ENCODE measurements at places on chromosomes 12 and 14. TPM values are rescaled to one million over a fixed set of nuclear protein-coding genes. Genes with fewer than 3 reads are reported as not detected.

The RNASE1 gene
- polyA plus RNA-seq, result 476 TPM

The TMEM233 gene
- 1.4 TPM for polyA plus RNA-seq

The OAS2 gene
- polyA plus RNA-seq, result 5.0 TPM

The EXOC3L4 gene
- 15.6 TPM for polyA plus RNA-seq

The CLEC1B gene
- polyA plus RNA-seq, result not detected

The TDG gene
- 9.2 TPM for polyA plus RNA-seq

The RAPGEF3 gene
- polyA plus RNA-seq, result 84.3 TPM

The HOXC6 gene
- polyA plus RNA-seq, result 11.4 TPM

The GPR65 gene
- polyA plus RNA-seq, result 0.62 TPM

The CLEC9A gene
- not detected for polyA plus RNA-seq

The CLEC4D gene
- polyA plus RNA-seq, result not detected

- no peak for DNase-seq
Measured at GRCh38 chr12:113302886-113303640, 31.8 kb downstream of the SLC8B1 start.

DNA sequence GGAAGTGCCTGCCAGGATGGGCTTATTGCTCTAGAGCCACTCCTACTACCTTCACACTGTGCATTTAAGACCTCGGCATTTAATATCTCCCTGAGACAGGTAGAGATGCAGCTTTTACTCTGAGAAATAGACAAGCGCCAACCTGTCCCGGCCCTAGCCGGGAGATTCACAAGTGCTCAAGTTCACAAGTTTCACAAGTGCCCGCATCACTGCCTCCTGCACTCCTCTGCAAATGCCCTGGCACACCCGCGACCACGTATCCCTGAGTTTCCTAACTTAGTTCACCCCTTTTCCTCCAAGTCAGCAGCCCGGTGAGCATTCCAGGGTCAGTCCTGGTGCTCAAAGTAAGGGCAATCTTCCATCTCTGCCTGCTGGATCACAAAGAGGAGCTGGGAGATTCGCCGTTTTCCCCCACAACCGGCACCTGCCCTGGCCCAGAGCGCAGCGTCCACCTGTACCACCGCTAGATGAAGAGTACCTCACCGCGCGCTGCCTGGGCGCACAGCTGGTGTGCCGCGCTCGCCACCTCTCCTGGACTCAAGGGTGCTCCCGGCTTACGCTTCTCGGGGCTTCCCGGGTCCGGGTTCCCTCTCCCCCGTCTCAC lies 5.0 kb upstream of the SLC38A4 start:
- peak; percentile 32 for DNase-seq

DNA sequence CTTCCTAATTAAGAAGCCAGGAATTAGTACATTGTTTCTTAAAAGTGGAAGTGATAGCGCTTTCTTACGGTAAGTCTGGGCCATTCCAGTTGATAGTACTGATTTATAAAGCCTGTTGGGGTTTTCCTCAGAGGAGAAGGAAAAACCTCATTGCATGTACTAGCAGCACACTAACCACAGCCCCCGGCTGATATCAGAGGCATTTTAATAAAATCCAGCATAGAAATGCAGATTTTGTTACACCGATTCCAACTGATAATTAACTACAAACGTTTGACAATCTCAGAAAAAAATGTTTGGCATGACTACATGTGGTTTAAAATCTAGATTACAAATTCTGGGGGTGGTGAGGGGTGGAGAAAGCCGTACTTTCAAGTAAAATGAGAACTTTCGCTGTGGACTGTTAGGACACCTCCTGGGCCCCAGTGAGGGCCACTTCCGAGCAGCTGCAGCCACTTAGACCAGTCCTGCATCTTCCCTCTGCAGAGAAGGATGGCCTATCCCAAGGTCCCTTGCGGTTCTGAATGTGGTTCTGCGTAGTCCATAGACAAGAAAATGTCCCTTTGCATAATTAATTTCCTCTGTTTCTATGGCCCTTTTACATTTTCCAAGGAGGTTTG lies 374.4 kb downstream of the NUAK1 start:
- no peak for DNase-seq

DNA sequence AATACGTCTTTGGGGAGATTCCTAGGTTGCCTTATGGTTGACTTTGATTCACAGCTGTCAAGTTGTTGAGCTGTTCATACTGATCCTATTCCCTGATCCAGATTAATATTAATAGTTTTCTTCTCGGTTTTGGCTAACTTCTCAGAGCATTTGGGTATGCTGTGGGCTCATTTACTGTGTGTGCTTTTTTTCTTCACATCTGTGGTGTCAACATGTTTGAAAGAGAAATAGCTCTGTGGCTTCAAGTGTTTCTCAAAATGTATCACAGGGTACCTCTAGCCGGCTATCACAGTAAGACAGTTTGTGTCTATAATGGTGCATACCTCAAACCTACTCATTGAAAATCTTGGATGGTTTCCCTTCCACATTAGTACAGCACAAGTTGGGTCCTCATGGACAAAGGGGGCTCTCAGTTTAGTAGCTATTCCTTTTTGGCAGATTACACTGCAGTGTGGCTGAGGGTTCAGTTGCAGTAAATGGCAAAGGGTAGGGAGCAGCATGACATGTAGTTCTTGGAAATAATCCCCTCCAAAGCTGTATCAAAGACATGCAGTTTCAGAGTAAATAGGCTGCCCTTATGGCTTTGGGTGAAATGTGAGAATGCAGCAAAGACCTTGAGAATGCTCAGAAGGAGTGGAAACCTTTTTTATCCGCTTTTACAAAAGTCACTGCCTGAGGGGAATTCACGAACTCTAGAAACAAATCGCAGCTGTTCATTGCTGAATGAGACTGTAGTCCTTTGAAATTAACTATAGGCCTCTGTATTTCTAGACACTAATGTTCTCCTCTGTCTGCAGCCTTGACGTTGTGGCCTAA lies 102.4 kb upstream of the ATF1 start:
- DNase-seq, result no peak

- DNase-seq, result no peak
Measured at GRCh38 chr12:131597333-131597732, 113.6 kb upstream of the SFSWAP start.

GRCh38 chr12:107242189-107242588 lies 148.8 kb upstream of the CRY1 start:
- no peak for DNase-seq

GRCh38 chr14:28765831-28766468 lies 637 bp upstream of the FOXG1 start:
- no peak for DNase-seq

DNA sequence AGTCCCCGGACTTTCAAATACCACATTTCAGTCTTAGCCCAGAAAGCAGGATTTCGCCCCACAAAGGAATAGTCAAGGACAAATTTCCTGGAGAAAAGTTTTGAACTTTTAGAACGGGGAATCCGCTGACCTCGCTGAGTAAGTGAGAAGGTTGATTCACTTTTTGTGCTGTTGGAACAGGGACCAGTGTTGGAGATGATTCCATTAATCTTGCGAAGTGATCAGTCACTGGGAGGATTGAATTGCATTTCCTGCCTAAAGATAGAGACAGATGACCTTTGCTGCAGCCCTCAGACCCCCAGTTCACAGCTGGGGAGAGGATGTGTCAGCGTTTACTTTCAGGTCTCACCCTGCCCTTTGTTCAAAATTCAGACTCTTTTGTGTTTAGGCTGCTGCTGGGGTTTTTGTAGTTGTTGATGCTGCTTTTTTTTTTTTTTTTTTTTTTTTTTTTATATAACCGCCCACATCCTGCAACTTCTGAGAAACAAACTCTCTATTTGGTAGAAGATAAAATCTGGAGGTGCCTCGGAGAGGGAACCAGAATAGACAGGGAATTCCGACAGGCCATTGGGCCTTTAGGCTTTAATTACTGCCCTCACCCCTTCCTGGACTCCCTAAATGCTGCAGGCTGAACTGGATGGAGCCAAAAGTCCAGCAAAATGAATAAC lies 9.8 kb upstream of the KDM2B start:
- DNase-seq, result no peak

DNA sequence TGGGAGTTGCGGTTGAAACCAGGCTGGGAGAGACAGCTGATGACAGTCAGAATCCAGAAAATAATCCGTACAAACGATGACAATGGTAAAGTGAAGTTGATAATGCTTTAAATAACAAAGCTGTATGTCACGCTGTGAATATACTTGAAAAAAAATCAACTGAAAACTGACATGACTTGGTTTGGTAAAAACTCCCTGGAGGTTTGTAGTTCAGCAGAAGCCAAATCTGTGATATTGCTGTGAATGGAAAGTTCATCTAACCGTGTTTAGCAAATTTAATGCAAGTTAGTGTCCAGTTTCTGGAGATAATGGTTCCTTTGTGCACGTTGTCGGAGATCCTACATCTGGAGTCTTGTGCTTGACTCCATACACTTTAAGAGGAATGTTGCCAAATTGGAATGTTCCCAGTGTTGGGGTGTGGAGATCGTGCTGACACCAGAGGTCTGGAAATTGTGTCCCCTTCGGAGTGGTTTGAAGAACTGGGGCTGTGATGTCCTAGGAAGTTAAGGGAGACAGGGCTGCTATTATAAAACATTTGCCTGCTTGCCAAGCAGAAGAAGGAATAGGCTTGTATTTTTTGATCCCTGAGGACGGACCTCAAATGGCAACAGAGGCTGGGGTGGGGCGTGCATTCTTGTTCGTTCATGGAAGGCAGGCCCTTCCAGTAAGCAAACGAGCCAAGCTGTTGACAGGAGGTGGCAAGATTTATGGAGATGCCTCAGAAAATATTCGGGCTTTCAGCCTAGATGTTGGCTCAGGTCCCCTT lies 30.6 kb downstream of the PPFIBP1 start:
- DNase-seq, result peak; percentile 77

DNA sequence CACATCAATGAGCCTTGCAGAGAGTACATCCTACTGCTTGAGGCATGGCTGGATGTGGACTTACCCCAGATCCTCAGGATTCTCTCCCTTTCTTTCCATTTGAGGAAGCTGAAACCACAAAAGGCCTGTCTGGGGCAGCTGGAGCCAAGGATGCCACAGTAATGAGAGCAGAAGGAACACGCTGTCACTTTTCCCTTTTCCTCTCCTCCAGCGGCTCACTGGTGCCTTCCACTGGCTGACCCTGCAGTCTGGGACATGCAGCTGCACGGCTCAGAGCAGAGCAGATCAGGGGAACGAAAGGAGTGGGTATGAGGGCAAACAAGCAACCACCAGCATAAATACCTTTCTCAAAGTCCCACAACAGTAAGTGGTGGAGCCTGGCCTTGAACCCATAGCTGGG lies 78.2 kb downstream of the GAS2L3 start:
- DNase-seq, result no peak

DNA sequence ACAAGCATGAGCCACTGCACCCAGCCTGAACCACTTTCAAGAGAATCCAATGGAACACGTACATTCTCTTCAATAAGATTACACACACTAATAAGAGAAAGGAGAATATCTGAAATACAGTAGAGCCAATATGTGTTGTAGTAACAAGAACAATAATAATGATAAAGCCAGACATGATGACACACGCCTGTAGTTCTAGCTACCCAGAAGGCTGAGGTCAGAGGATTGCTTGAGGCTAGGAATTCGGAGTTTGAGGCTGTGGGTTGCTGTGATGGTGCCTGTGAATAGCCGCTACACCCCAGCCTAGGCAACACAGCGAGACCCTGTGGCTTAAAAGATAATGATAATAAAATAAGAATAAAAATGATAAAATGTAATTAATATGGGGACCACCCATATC lies 15.6 kb downstream of the APOBEC1 start:
- DNase-seq, result no peak

GRCh38 chr14:74297986-74298385 lies 4.7 kb downstream of the ABCD4 start:
- DNase-seq, result no peak

DNA sequence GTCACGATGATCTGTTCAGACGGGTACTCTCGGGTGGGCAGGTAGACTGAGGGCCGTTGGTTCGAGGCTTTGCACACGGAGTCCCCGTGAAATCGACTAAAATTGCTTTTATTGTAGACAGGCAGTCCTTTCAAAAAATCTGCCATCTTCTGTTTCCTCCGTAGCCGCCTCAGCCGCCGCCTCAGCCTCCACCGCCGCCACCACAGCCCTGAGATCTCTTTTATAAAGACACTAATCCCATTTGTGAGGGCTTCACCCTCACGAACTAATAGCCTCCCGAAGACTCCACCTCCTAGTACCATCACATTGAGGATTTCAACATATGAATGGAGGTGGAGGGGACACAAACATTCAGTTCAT lies 74.2 kb downstream of the KLHL28 start:
- no peak for DNase-seq

DNA sequence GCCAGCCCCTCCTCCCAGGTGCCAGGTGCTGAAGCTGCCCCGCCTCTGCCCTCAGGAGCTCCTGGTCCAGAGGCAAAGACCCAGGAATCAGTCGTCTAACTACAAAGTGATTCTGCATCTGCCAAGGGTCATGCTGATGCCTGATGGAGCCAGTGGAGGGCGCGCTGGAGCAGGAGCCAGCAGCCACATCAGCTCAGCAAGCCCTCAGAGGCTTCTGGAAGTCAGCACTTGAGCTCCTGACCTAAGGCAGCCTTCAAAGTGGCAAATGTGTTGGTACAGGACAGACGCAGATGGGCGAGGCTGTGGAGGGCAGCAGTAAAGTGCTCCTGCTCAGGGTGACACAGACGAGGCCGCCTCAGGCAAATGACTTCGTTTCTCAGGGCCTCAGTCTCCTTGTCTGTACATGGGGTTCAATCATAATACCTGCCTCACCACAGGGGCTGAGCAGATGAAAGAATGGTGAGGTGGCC lies 10.9 kb downstream of the C12orf43 start:
- DNase-seq, result peak; percentile 41

DNA sequence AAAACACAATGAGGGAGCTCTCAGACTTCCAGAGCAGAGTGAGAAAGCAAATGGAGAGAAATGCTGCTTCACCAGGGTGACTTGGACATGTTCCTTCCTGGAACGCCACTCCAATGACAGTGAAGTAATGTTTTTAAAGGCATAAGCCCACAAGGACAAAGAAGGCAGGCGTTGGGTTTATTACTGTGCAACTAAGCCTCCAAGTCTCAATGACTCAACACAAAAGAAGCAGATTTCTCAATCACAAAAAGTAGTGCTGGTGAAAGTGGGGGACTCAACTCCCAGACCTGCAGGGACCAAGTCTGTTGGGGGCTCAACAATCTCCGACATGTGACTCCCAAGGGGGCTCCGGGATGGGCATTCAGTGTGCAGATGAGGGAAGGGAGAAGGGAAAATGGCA lies 505.2 kb downstream of the BCL11B start:
- no peak for DNase-seq

GRCh38 chr14:32366256-32366879 lies 37.3 kb downstream of the AKAP6 start:
- DNase-seq, result peak; percentile 42

- DNase-seq, result no peak
Measured at GRCh38 chr14:93045965-93046704, 69.6 kb downstream of the ITPK1 start.

GRCh38 chr14:80124794-80125193 lies 86.5 kb downstream of the DIO2 start:
- DNase-seq, result no peak
